ENCODE measurements at places on chromosomes 4 and X.

DNA sequence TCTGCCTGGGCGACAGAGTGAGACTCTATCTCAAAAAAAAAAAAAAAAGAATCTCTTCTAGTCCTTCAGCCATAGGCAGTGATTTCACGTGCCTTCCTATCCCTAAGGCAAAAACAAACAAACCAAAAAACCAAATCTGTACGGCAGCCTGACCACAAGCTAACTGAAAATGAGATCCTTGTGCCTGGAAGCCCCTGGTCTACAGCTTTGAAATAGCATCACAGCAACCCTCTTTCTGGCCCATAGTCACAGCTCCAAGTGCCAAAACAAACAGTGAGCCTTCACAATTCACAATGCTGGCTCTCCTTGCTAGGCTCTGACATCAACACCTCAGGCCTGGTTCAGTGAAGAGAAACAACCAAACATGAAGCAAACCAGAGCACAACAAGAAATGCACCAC is 46.1 kb downstream of the TMEM150C start:
- DNase-seq = no peak

DNA sequence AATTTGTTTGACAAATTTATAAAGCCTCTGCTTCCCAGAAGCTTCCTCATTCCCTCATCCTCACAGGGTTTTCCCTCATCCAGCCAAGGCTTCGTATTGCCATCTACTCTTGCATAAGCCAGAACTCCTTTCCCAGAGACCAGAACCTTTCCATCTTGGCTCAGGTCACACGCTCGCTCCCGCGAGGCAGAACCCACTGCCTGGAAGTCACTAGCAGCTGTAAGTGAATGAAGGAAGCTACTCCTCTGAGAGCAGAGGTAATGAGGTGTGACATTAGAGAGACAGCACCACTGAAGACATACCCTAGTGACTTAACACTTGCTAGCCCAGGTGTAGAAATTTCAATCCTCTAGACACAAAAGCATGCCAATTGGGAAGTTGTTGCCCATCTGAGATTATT is 52.5 kb downstream of the LHFPL1 start:
- no peak for DNase-seq

GRCh38 chrX:25275159-25275558 is 259.4 kb upstream of the ARX start:
- DNase-seq = no peak

- no peak for DNase-seq
These were observed 1.7 kb downstream of the MUC7 start for GRCh38 chr4:70473679-70474078.

- no peak for DNase-seq
These were observed 1.8 kb downstream of the IL1RAPL1 start for GRCh38 chrX:28589046-28589445.

GRCh38 chr4:6092131-6092530 is 73.9 kb upstream of the C4orf50 start:
- no peak for DNase-seq

- no peak for DNase-seq
These were observed 87.6 kb downstream of the TMEM131L start for GRCh38 chr4:153553819-153554170.

DNA sequence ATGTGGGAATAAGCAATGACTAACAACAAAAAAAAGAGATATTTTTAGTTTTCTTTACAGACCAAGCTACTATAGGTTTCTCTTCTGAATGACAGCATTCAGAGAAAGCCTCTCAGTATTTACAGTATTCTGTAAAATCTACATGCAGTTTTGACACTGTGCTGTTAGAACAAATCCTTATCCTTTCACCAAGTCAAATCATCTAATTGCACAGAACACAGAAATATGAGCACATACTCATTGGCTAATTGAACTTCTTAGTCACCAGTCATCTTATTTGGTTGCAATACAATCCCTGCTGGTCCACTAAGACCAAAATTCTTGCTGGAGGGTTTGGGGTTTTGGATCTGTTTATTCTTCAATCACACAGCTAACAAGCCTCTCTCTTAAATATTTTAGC is 5.7 kb downstream of the ACOT9 start:
- DNase-seq = no peak

GRCh38 chrX:34901761-34902160 is 40.8 kb upstream of the FAM47B start:
- DNase-seq = no peak

GRCh38 chr4:112589206-112589605 is 47.5 kb downstream of the ZGRF1 start:
- no peak for DNase-seq

DNA sequence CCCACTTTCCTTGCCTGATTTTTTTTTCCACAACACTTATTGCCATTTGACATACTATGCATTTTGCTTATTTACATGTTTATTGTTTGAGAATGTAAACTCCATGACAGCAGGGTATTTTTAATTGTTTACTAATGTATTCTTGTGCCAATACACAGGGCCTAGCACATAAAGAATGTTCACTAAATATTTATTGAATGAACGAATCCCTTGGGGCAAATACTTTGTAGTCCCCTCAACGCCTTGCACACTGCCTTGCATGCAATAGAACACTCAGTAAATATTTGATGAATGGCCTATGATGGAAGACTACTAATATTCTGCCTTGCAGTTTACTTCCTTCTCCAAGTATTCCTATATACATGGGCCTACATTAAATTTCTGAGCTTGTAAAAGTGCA is 1.4 kb upstream of the PRPS1 start:
- no peak for DNase-seq

DNA sequence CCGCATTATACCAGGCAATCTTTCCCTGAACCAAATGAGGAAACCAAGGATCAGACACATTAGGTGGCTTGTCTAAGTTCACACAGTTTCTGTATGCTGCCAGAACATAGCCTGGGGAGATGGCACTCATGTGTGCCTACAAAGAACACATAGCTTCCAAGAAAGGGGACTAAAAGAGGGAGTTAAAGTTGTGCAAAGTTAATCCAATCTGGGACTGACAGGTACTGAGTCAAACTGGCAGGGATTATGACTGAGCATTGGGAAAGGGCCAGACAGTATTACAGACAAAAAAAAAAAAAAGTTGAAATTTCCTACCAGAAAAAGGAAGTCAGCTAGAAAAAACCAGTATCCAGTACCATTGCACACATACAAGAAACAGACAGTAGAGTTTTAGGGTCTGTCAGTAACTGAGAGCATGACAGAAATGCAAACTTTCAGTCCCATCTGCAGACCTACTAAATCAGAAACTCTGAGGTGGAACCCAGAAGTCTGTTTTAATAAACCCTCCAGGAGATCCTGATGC is 37.2 kb downstream of the ADAMTS3 start:
- DNase-seq = no peak

DNA sequence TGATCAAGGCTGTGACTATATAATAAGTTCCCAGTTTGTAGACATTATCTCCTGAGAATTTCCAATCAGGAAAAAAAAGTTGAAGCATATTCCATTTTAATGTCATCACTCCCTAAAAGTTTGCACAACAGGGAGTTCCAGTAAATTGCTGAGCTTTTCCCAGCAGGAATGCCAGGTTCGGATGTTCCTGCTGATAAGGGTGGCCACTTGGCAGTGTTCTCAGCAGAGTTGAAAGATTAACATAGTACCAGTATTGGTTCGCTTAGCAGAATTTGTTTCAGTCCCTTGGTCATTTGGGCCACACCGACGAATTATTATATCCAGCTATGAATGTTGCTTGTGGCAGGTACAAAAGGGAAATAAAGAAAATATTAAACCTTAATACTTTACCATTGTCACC is 5.2 kb upstream of the CXCL2 start:
- DNase-seq = no peak

DNA sequence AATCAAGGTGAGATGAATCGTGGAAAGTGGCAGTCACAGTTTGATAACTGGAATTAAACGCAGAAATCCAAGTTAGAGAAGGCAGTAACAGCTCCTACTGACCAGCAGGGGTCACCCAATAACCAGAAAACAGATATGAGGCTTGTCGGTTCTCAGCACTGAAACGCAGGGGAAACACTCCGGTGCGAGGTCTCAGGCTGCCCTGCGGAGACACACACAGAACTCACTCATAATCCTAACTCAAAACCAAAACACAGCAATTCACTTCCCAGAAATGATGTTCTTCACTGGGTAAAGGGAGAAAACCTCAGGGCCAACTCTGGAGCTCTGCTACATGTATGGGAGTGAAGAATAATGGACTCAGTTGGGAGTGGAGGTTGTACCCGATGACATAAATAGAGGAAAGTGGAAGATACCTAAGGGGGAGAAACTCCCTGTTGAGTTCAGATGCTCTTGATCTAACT is 384.4 kb downstream of the RAPGEF2 start:
- no peak for DNase-seq

DNA sequence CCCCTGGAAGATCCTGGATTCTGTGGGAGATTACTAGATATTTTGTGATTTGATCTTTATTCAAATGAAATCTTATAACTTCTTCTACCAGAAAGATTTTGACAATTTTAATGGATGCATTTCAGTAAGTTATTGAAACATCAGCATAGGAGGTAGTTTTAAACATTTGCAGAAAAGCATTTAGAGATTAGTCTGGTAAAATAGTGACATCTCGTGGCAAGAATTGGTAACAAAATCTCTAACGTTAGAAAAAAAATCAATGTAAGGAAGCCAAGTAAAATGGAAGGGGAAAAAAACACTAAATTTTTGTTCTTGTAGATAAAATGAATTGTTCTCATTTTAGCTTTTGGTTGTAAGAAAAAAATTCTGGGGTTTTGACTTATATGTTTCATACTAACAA is 73.3 kb downstream of the TASL start:
- no peak for DNase-seq

DNA sequence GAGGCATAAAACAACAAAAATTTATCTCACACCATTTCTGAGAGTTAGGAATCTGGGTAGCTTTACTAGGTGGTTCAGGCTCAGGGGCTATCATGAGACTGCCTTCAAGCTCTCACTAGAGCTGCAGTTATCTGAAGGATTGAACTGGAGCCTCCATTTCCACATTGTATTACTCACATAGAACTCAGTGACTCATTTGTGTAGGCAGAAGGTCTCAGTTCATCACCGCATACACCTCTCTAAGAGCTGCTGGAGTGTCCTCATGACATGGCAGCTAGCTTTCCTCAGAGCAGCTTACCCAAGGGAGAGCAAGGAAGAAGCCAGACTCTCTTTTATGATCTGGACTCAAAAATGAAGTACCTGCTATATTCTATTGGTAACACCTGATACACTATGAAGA is 389.2 kb downstream of the IQCM start:
- no peak for DNase-seq

DNA sequence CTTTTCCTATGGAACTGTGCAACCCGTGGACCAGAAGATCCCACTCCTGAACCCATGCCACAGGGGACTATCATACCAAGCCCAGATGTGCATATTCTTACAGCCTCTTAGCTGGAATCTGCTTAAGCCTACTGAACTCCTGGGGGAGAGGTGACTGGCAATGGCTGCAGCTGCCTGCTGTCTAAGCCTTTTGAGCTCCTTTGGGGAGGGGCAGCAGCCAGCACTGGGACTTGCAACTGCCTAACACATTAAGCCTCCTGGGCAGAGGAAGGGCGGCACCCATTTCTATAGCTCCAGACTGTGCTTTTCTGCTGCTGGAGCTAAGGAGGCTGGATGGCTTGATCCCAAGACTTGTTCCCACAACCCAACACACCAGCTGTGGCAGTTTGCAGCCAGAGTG is 117.9 kb upstream of the VEGFC start:
- no peak for DNase-seq

GRCh38 chr4:84849051-84849640 is 117.3 kb downstream of the WDFY3 start:
- no peak for DNase-seq

- no peak for DNase-seq
These were observed 86.7 kb downstream of the PTTG2 start for GRCh38 chr4:38046727-38047489.

- DNase-seq = no peak
These were observed 176.1 kb downstream of the DCAF12L1 start for GRCh38 chrX:126376465-126376864.

DNA sequence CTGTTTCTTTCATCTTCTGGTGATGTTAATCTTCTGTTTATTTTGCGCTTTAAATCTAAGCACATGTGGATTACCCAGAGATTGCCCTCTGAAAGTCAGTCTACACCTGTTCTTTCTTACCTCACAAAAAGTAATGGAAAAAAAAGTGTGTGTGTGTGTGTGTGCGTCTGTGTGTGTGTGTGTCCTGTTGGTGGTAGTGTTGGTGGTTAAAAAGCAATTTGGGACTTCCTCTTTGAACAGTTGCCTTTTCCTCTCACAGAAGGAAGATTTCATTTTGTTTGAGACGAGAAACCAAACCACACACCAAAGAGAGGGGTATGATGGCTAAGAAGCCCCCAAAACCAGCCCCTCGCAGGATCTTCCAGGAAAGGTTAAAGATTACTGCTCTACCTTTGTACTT is at the start of gene STAP1:
Gene STAP1 (plus strand): TSS at position 235 of the 400 bp plus-strand sequence. CDS start 83 bp downstream, at position 318.
- DNase-seq = no peak

- DNase-seq = no peak
These were observed 102.7 kb upstream of the SORBS2 start for GRCh38 chr4:185914583-185915199.

GRCh38 chrX:140733766-140734342 is 24.3 kb downstream of the LINC00632 start:
- DNase-seq = no peak

GRCh38 chrX:149513825-149514428 is 8.8 kb upstream of the IDS start:
- no peak for DNase-seq

DNA sequence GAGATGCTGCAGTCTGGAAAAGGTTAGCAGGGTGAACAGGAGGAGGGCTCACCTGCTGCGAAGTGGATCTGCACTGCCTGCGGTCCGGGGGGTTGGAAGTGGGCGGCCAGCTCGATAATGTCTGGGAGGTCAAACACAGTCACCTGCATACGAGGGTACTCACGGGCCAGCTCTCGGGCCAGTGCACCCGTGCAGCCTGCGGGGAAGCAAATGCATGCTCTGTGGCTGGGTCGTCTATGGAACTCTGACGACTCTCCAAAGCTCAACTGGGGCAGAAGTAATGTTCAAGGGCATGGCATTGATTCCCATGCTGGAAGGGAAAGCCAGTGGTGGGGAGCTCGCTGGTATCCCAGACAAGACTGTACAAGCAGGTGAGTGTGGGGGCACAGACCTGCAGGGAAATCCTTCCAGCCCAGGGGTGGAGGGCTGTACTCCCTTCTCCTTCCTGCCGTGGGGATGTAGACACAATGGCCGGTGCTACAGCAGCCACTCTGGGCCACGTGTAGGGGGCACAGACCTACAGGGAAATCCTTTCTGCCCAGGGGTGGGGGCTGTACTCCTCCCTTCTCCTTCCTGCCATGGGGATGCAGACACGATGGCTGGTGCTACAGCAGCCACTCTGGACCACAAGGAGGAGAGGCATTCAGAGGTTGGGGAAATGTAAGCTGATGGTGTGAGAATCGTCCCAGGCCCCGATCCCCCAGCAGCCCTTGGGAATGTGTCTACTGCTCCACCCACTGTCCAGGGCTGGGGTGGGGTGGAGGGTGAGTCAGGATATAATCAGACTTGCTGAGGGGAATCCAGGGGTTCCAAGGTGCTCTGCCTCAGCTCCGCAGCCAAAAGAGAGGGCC is 26.2 kb upstream of the SLC25A6 start:
- DNase-seq = no peak
